ENCODE measurements at places on chromosomes 7 and 10. TPM values are rescaled to one million over a fixed set of nuclear protein-coding genes. Genes with fewer than 3 reads are reported as not detected.

DNA sequence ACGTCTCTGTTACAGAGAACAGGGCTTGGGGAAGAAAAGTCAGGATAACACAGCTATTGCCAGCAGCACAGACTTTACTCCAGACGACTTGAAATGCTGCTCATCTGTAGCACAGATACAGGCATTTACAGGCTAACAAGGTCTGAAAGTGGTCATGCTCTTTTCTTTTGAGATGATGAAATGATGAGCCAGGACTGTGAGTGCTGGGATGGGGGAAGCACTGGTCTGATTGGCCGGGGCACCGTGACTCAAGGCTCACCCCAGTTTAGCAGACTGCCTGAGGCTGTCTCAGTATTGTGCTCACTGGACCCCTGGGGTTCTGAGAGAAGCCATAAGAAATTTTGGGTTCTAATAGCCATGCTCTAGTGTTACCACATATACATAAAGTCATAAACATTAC, 12.4 kb downstream of the SMKR1 start:
- DNase-seq = no peak
- no peak overlapping the region for H3K27ac ChIP-seq
- H3K36me3 ChIP-seq = no peaks in the 10 kb centered on the region
- H3K4me1 ChIP-seq = peaks cover 3% of the 10 kb centered on the region
- no peak overlapping the region for H3K4me3 ChIP-seq

- H3K36me3 ChIP-seq = peaks cover 3% of the 10 kb centered on the region
- H3K4me3 ChIP-seq = peak overlapping the region; percentile 18
- peaks cover 1% of the 10 kb centered on the region for H3K27me3 ChIP-seq
- DNase-seq = peak; percentile 67
- peak overlapping the region; percentile 57 for H3K27ac ChIP-seq
Observed at GRCh38 chr7:67619175-67619574, 622.5 kb downstream of the TYW1 start.

- DNase-seq = no peak
- no peaks in the 10 kb centered on the region for H3K36me3 ChIP-seq
- H3K4me1 ChIP-seq = peaks cover 38% of the 10 kb centered on the region
- peaks cover 13% of the 10 kb centered on the region for H3K27me3 ChIP-seq
- peak overlapping the region; percentile 97 for H3K4me3 ChIP-seq
- peak overlapping the region; percentile 60 for H3K27ac ChIP-seq
Observed at GRCh38 chr10:69320521-69320920, 42.2 kb downstream of the HK1 start.

DNA sequence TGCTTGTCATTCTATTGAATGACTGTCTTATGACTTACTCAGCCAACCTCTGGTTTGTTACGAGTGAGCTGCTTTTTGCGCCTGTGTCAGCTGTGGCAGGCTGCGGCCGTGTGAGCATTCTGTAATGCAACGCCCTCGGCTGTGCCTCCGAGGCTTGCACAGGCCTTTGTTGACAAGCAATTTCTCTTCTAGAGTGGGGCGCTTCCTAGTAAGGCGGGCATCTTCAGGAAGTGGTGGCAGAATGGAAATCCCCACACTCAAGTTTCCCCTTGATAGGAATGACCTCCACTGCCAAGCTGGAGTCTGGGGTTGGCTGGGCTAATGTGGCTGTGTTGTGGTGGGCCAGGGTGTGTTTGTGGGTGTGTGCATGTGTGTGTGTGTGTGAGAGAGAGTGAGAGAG, 20.2 kb upstream of the TMEM178B start:
- H3K27ac ChIP-seq = no peak overlapping the region
- no peaks in the 10 kb centered on the region for H3K4me1 ChIP-seq
- no peak overlapping the region for H3K4me3 ChIP-seq

GRCh38 chr7:4241304-4241612, 440.8 kb upstream of the FOXK1 start:
- no peak for DNase-seq
- no peak overlapping the region for H3K4me3 ChIP-seq
- peaks cover 27% of the 10 kb centered on the region for H3K36me3 ChIP-seq
- H3K27ac ChIP-seq = no peak overlapping the region
- H3K27me3 ChIP-seq = peaks cover 18% of the 10 kb centered on the region

GRCh38 chr10:114079421-114079820, 35.8 kb downstream of the ADRB1 start:
- no peak overlapping the region for H3K27ac ChIP-seq
- no peaks in the 10 kb centered on the region for H3K27me3 ChIP-seq
- no peaks in the 10 kb centered on the region for H3K36me3 ChIP-seq
- H3K4me1 ChIP-seq = peaks cover 4% of the 10 kb centered on the region
- DNase-seq = no peak

DNA sequence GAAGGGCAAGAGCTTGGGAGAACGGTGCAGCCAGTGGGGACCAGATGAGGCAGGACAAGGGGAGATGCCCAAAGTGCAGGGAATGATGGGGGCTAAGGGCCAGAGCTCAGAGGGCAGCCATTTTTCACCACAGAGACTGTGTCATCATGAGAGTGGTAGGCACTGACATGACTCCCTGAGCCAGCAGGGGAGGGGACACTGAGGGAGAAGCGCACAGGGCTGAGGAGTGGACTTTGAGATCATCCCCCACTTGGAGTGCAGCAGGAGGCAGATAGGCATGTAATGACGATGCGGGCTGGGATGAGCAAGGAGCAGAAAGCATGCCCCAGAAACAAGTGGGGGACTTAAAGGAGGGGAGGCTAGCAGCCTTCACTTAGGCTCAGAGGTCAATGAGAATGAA, 5.2 kb upstream of the SMKR1 start:
- no peak overlapping the region for H3K27ac ChIP-seq
- H3K27me3 ChIP-seq = peaks cover 9% of the 10 kb centered on the region
- H3K36me3 ChIP-seq = no peaks in the 10 kb centered on the region
- DNase-seq = no peak

- H3K4me1 ChIP-seq = peaks cover 3% of the 10 kb centered on the region
- no peak for DNase-seq
- H3K4me3 ChIP-seq = no peak overlapping the region
- H3K36me3 ChIP-seq = peaks cover 4% of the 10 kb centered on the region
Observed at GRCh38 chr7:43540471-43540870, 42.4 kb upstream of the STK17A start.

DNA sequence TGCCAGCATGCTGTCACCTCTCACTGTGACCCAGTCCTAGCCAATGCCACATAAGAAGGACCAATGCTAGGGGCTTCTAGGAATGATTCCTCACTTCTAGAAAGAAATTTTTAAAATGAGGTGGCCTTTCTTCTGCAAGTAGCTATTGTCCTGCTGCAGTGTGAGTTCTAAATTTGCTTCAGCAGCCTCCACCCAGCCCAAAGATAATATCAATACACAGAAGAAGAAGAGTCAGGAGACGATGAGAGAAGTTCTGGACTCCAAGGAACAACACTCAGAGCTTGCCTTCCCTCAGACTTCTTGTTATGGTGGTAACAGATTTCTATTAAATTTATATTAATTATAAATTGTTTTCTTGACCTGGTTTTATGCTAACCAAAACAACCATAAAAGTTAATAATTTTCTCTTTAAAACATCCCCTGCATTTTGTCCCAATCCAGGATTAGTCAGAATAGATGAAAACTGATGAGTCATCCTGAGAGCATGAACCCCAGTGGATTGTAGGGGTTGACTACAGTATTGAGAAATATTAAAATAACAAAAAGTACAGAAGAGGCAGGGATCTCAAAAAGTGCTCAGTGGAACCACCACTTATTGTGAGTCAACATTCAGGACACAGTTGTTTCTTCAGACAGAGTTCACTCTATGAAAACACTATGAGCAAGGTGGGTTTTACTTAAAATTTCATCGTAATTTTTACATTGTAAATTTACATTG, 29.6 kb upstream of the AKR1C2 start:
- H3K36me3 ChIP-seq = peaks cover 41% of the 10 kb centered on the region
- no peak for DNase-seq
- H3K4me3 ChIP-seq = no peak overlapping the region
- no peaks in the 10 kb centered on the region for H3K4me1 ChIP-seq
- no peak overlapping the region for H3K27ac ChIP-seq

DNA sequence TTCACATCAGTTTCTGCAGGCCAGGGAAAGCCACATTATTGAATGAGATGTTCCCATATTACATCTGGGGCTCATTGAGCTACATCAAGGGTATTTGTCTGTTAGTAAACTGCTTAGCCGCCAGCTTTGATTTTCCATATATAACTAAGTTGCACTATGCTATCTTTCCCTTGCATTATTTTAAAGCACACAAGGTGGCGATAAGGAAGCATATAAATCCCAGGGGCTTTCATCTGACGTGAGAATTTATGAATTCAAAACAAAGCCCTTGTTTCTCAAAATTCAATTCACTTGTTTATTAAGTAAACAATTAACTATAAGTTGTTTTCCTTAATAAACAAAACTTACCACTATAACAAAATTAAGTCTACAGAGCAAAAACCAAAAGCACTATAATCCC, 334.1 kb upstream of the TPK1 start:
- DNase-seq = no peak
- H3K4me3 ChIP-seq = no peak overlapping the region
- no peaks in the 10 kb centered on the region for H3K27me3 ChIP-seq
- no peak overlapping the region for H3K27ac ChIP-seq
- no peaks in the 10 kb centered on the region for H3K36me3 ChIP-seq

Gene TBC1D12
- 5.1 TPM for total RNA-seq

Gene AP1S1
- total RNA-seq = 50.4 TPM

Gene ZNF467
- total RNA-seq = 1.4 TPM

Gene SEMA3C
- total RNA-seq = 91.3 TPM

All from glutamatergic neuron (in vitro differentiated cells).